ENCODE measurements at places on chromosomes 4 and X.

DNA sequence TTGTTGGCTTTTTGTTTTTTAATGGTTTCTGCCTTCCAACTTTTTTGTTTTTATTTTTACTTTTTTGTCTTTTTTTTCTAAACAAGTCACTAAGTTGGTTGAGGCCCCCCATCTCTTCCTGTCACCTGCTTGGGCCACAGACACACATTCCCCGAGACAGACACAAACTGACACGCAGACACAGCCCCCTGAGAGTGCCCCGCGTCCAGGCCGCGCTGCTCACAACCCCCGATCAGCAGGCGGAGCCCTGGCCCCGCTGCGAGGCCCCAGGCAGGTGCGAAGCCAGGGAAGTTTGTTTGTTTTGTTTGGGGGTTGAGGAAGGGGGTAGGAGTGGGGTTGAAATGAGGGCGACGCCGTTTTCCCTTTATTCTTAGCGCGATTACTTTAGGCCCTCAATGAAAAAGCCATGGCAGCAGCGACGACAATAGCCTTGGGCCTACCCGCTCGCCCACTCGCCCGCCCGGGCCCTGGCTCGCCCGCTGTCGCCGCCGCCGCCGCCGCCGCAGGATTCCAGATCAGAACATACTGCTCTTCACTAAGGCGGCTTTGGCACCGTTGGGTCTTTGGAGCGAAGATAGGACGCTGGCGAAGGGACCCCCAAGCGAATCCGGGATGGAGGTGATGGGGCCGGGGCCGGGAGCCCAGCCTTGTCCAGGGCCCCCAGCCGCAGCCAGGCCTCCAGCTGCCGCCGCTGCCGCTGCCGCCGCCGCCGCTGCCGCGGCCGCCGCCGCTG lies 3.1 kb downstream of the PHOX2B start:
- DNase-seq, result no peak

GRCh38 chr4:150874338-150875226 lies 140.5 kb downstream of the LRBA start:
- no peak for DNase-seq

DNA sequence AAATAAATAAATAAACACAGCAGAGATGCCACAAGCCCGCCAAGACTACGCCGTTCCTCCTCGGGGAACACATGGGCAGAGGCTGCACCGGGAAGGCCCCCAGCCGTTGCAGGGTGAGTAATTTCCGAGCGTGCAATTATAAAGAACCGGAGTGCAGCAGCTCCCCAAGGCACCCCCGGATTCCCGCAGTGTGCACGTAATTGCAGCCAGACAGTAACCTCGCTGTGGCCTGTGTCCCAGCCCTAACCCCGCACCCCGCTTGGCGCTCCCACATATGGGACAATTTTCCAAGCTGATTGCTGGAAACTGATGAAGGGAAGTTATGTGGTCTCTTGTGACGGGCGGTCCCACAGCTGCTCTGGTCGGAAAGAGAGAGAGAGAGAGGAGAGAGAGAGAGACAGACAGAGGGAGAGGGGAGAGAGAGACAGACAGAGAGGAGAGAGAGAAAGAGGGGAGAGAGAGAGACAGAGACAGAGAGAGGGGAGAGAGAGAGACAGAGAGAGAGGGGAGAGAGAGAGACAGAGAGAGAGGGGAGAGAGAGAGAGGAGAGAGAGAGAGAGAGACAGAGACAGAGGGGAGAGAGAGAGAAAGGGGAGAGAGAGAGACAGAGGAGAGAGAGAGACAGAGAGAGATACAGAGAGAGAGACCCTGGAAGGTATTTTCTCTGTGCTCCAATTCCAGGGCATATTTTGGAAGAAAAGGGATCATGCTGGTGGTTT lies 275.4 kb downstream of the SHOX start:
- DNase-seq, result no peak

DNA sequence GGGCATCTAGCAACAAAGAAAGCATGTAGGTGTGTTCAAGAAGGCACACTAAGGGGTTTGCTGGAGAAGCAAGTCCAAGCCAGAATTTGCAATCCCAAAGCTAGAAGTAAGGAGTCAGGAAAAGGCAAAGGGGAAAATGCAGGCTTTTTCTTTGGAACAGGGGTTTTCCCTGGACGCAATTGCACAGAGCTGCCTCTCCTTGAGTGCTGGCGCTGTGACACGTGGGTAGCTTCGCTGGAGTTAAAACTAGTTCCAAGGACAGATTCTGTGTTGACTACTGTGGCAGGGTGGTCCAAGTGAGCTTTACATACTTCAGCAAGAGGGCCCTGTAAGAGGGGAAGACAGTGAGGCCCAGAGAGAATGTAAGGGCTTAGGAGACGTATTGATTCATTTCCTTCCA lies 277.1 kb downstream of the ADGRA3 start:
- no peak for DNase-seq
